Left kidney (tissue), 8 donors: ENCODE measurements at places on chromosomes 1 and 21. TPM values are rescaled to one million over a fixed set of nuclear protein-coding genes. Genes with fewer than 3 reads are reported as not detected.

The RASSF5 gene
- polyA plus RNA-seq, result 5.1 TPM

The TMPRSS3 gene
- polyA plus RNA-seq, result 1.7 TPM

The CR1L gene
- polyA plus RNA-seq, result 1.2 TPM

The SDHC gene
- polyA plus RNA-seq, result 272 TPM

The RGS4 gene
- 11.0 TPM for polyA plus RNA-seq

The TMEM54 gene
- 5.6 TPM for polyA plus RNA-seq

The ACOT7 gene
- polyA plus RNA-seq, result 28.1 TPM

The PTCH2 gene
- polyA plus RNA-seq, result 5.4 TPM

DNA sequence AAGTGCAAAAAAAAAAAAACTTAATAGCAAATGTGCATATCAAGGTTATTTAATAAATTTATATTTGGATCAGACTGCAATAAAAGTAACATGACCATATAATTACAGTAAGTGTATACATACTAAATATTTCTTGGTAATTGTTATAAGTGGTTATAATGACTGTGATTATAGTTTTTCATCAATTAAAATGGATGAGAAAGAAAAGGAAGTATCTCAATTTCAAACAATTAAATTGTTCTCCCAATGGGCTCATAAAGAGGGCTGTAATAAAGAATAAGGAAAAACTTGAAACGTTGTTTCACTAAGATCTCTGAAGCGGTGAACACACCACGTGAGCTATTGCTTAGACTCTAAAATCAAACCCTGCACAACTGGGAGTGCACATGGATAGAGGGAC lies 104.1 kb downstream of the CDC42BPA start:
- DNase-seq, result no peak

- DNase-seq, result no peak
Observed at GRCh38 chr1:60584371-60584770, 498.0 kb upstream of the NFIA start.

DNA sequence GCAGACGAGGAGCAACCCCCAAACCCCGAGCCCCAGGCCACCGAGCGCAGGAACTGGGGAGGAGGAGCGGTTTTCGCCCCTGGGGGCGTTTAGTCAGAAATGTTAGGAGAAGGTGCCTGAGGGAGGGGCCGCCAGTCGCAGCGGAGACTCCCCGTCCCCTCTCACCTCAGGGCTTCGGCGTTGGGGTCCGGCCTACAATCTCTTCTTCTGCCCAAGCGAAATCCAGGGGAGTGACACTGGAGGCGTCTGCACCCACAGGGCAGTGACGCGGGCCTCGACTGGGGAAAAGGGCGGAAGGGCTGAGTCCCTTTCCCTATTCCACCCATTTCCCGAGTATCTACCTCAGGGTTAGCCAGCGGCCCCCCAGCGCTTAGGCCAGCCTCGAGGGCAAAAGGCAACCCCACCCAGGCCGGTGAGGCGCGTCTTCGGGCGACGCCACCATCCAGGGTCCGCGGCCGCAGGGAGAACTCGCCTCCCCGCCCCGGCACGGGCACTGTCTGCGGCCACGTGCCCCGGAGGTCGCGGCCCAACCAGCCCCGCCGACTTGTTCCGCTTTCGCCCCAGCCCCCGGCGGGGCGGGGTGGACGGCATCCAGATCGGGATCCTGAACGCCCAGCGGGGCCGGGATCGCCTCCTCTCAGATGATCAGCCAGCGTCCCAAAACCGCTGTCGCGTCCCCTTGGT lies 118.7 kb upstream of the BARHL2 start:
- DNase-seq, result no peak

GRCh38 chr1:5296557-5297179 lies 642.3 kb downstream of the AJAP1 start:
- no peak for DNase-seq

DNA sequence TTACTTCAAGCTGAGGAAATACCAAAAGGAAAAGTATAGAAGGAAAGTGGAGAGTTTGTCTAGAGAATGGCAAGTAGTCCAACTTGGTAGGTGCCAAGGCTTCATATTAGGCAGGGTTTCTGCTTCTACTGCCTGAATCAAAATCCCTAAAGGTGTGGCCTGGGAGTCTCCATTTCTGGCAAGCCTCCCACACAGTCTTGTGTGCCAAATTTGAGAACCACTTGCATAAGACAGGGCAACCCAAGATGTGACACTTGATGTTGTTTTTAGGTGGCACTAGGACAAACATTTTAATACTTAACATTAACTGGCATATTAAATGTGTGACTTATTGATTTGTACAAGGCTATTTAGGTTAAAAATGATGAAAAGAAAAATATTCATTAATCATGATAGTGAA lies 60.1 kb downstream of the ATG4C start:
- DNase-seq, result no peak

- no peak for DNase-seq
Observed at GRCh38 chr1:115978292-115978941, 2.1 kb downstream of the SLC22A15 start.

GRCh38 chr1:208270651-208271141 lies 26.5 kb upstream of the PLXNA2 start:
- DNase-seq, result no peak

DNA sequence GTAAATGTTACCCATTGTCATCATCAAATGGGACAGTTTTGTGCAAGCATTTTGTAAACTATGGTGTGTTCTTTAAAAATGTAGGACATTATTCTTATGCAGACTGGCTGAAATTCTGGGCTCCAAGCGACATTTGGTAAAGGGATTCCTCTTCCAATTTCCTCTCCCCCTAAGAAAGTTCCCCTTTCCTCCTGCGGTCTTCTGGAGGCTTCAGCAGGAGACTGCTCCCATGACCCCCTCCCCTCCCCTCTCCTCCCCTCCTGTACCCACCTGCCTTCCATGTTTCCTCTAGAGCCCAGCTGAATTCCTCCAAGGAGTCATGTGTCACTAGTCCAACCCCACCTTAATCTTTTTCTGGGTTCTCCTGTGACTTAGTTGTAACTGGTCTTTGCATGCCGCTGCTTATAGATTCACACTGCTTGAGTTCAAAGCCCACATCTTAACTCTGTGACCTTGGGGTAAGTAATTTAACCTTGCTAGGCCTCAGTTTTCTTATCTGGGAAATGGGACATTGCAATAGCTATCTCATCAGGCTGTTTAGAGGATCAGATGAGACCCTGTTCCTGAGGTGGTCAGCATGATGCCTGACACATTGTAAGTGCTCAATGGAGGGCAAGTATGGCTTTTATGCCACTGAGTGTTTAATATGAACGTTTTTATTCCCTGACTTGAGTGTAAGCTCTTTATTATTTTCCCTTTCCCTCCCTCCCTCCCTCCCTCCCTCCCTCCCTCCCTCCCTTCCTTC lies 69.9 kb upstream of the WDR26 start:
- no peak for DNase-seq

- DNase-seq, result peak; percentile 33
Observed at GRCh38 chr1:39609618-39610331, 29.7 kb downstream of the HEYL start.

- no peak for DNase-seq
Observed at GRCh38 chr1:17069452-17070162, 15.8 kb upstream of the SDHB start.

DNA sequence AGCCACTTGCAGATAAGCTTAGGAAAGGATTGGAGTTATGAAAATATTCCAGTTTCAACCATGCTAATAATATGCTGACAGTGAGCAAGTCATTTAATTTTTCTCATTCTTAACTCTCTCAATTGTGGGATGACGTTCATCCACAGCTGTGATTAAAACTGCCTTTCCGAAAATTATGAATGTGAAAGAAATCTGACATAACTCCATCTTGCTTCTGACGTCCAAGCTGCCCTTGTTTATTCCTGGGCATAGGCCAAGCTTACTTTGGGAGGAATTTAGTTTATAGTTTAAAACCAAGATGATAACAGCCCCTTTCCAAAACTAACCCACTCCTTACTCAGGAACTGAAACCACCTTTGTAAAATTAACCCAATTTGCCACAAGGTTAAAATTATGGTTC lies 11.0 kb upstream of the RGS18 start:
- no peak for DNase-seq

GRCh38 chr1:60935599-60936110 lies 146.7 kb upstream of the NFIA start:
- no peak for DNase-seq

- DNase-seq, result no peak
Observed at GRCh38 chr21:45130324-45130774, 56.0 kb downstream of the ADARB1 start.

DNA sequence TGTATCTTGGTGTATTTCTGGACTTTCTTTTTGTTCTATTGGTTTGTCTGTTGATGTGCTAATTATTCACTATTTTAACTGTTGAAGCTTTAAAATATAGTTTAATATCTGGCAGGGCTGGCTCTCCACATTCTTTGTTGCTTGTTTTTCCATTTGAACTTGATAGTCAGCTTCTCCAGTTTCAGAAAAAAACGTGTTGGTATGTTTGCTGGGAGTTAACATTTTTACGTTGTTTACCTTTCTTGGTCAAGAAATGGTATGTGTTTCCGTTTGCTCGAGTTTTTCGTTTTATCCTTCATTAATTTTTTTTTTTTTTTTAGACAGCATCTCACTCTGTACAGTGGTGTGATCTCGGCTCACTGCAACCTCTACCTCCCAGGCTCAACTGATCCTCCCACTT lies 16.9 kb upstream of the ZBTB40 start:
- DNase-seq, result no peak

DNA sequence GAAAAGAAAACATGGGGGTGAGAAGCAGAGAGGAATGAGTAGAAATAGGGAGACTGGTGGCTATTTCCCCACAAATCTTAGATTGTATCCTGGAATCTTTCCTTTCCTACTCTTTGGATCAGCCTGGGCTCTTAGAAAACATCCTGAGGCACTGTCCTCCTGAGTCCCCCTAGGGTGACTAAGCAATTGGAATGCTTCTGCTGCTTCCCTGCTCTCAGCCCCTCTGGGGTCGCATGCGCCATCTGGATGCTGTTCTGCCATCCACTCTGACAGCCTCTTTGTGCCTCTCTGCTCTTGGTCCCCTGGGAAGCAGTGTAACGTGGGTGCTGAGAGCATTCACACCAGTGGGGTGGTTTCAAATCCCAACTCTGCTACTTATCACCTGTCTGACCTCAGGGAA lies 443.0 kb downstream of the SIPA1L2 start:
- no peak for DNase-seq

DNA sequence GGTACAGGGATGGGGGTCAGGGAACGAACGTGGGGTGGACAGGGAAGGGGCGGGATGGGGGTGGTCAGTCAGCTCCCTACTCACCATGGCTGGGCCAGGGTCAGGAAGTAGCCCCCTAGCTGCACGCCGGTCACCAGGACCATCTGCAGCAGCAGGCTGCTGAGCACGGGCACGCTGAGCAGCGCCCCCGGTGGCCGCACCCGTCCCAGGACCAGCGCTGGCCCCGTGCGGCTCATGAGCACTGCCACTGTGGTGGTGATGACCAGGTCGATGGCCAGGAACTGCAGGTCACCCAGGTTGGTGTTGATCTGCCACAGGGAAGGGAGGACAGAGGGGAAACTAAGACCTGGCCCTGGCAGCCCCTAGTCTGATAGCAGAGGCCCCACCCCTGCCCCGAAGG lies 6.5 kb upstream of the MFAP2 start:
- no peak for DNase-seq

DNA sequence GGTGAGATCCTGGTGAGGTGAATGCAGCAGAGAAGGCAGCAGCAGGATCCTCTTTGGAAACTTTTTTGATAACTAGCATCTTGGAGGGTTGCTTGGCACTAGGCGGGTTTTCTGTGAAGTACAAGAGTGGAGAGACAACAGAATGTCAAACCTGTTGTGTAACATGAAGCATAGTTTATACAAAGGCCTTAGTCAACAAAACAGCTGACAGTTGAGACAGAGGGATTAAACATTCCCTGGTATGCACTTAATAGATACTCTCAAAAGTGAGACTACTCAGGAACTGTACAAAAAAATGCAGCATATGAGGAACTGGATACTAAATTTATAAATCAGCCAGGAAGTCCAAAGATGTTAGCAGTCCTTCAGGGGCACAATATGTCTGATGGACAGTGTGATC lies 16.4 kb upstream of the CCDC17 start:
- no peak for DNase-seq

DNA sequence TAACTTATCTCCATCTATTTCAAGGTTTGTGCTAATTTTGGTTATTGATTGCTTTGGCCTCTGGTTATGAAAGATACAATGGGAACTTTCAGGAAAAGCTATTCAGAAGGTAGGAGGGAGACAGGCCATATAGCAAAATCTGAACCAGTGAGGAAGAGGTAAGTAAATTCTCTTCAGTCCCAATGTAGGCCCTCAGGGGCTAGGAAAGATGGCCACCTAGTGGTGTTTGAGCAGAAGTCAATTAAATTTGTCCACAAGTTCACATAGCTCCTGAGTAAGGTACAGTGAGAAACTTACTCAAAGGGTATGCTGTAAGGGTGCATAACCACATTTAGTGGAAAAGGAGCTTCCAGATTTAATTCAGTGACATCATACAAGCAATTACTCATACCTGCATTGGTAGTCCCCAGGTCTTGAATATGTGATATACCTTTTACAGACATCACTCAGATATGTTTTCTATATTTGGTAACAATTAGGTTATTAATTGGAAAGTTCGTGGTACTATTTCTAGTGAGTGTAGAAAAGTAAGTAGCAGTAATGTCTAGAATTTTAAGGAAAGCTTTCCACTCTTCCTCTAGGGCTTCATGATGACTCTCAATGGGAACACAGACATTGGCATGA lies 21.4 kb upstream of the FMO1 start:
- peak; percentile 67 for DNase-seq

- DNase-seq, result no peak
Observed at GRCh38 chr21:34846601-34847112, 177.9 kb downstream of the CLIC6 start.

DNA sequence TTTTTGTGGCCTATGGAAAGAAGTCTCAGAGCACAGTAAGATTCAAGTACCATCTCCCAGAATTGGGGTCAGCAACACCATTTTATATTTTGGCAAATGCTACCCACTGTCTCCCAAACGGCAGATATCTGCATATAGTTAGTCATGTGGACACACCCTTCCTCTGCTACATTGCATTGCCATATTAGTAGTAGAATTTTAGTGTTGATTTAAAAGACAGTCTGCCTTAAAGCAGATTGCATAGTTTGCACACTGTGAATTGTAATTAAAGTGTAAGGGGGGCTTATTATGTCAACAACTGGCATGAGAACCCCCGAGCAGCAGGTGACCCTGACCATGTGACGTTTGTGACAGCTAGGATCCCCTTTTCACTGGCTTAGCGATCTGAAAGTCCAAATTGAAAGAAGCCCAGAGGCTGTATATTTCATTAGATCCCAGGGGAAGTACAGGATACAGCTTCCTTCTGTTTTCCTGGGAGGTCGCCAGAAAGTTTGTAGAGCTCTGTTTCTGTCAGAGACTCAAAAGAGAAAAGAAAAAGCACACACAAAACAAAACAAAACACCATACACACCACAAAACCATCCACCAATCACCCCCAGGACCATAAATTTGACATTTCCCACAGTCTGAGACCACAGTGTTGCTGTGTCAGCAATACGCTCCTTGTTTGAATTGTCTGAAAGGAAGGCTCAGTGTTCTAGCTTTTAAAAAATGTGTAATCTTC lies 172.4 kb downstream of the NFIA start:
- DNase-seq, result peak; percentile 67

DNA sequence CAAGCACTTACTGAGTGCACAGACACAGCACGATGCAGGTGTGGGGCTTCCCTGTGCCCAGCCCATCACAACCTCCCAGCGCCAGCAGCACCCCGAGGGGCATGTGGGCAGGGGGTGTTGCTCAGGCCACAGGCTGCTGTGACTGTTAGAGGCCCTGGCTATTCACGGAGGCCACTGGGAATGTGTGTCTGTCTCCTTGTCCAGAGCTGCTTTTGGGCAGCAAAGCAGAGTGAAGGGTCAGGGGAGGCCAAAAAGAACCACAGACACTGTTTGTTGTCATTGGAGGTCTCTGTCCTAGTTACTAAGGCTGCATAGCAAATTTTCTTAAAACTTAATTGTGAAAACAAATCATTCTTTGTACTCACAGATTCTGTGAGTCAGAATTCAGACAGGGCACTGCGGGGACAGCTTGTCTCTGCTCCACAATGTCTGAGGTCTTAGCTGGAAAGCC lies 49.6 kb downstream of the TNFRSF8 start:
- no peak for DNase-seq
